ENCODE measurements at places on chromosomes 5 and 9.

DNA sequence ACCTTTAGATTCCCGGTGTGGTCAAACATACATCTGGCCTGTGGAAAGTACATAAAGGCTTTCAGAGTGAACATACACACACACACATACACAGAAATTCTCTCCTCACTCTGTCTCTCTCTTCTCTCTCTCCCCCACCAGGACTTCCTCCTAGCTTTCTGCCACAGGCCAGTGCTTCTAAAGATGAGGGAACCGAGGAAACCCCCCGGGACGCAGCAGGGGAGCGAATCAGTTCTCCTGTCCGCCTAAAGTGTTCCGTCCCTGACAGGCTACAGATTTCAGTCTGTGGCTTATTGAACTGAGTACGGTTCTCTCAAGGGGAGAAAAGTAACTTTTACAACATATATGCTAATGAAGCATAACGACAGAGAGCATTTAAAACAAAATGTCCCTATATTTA is 75.8 kb downstream of the MED27 start:
- no peak for DNase-seq

GRCh38 chr9:10260501-10260900 is 352.3 kb downstream of the PTPRD start:
- no peak for DNase-seq

DNA sequence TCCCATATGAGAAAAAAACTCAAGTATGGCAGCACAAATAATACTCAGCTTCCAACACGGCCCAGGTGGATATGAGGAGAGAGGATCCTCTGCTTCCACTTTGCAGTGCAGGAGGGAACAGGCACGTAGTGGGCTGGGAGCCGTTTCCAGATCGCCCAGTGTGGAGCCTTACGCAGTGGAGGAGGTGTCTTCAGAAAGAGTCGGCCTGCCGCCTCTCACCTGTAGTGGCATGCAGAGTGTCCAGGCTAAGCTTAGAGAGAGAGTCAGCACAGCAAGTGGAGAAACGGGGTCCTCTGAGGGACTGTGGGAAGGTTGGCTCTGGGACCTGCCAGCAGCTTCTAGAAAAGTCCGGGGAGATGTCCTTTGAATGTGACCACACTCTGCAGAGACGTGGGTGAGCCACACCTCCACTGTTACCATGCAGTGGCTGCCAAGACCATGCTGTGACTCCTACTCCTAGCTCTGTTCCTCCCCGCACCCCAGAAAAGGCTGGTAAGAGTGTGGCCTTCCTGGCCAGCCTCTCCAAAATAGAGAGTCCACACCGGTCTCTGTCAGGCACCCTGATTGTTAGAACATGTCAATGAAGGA is 3.5 kb upstream of the SEMA4D start:
- DNase-seq: peak; percentile 43

GRCh38 chr5:69516769-69517168 is 24.2 kb downstream of the OCLN start:
- DNase-seq: no peak

DNA sequence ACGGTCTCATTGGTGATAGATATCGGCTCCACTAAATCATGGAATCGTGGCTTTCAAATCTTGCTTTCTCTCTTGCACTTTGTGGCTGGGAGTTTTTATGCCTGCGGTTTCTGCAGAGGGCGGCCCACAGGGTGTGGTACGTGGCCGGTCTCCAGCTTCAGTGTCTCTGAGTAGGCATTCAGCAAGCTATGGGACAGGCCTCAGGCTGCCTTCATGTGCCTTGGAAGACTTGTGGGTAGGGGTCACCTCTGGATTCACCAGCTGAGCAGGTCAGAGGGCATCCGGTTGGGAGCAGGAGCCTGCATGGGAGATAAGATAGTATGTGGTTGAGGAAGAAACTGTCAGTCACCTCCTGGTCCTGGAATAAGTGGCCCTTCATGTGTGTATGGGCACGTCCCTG is 47.7 kb downstream of the AMBP start:
- DNase-seq: no peak

DNA sequence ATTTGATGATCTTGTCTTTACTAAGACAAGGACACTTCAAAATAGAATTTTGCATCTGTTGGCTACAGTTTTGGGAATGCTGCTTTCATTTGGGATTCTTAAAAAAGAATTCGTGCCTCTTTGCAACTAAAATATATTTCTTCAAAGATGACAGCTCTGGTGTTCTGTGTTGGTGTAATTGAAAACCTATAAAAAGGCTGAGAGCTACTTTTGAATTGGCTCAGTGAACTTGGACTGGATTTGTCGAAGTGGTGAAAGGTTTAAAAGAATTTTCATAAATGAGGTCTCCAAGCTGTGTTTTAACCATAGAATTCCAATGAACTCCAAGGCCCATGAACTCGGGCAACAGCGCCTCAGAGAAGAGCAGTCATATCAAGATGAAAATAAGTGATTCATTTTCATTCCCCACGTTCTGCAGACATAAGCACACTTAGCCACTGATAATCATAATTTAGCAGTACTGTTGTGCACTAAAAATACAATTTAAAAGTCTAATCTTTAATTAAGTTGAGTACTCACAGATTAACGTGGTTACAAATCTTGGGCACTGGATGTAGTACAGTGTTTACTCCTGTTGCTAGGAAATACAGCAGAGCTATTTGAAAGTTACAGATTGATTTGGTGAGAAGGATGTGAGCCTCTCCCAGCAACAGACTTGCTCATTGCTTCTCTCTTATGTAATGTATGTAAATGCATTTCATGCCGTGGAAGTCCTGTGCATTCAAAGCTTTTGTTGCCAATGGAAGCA is 10.9 kb downstream of the SNCAIP start:
- DNase-seq: no peak

- DNase-seq: no peak
Measured at GRCh38 chr5:85651731-85652130, 966.0 kb upstream of the COX7C start.

- DNase-seq: no peak
Measured at GRCh38 chr9:117722108-117722761, 18.0 kb downstream of the TLR4 start.

DNA sequence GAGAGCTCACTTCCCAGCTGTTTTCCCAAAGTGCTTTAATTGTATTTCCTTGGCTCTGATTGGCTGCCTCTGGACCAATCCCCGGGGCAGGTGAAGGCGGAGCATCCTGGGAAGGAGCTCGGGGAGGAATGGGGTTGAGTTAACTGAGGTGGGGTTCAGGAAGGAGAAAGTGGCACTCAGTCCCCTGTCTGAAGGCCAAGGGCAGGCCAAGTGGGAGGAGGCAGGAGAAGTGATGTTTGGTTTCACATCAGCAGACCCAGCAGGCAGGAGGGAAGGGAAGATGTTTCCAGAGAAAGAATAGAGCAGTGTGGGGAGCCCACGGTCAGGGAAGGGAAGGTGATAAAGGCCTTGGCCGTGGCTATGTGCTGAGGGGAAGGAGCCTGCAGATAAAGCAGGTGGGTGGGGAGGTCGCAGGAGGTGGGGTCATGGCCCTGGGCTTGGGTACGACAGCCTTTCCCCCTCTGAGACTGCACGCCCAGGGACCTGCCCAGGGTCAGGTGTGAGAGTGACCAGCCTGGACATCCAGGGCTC is 3.1 kb downstream of the TSPAN17 start:
- DNase-seq: no peak

GRCh38 chr5:35302544-35302943 is 72.3 kb upstream of the PRLR start:
- no peak for DNase-seq

DNA sequence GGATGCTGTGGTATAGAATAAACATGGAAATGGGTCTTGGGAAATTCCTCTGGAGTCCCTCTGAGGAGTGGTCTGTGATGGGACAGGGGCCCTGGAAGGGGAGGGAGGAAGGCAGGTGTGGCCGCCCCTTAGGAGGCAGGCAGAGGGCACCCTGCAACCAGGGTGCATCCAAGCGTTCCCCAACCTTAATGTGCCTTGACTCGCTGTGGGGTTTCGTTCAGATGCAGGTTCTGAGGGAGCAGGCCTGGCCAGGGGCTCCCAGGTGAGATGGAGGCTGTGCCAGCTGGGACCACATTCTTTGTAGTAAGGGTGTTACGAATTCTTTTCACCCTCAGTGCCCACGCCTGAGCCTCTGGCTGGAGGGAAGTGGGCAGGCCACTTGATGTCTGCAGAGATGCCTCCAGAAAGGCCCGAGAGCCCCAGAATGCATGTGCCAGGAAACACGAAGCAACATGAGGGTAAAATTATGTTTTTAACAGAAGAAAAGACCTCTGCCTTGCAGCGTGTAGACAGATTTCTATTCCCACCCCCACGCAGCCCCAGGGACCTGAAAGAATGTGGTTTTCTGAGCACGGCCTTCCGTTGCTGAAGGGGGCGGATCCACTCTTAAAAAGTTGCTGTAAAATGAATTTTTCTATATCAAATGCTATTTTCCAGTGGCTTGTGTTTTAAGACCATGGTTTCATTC is 150.4 kb upstream of the IER5L start:
- peak; percentile 39 for DNase-seq

DNA sequence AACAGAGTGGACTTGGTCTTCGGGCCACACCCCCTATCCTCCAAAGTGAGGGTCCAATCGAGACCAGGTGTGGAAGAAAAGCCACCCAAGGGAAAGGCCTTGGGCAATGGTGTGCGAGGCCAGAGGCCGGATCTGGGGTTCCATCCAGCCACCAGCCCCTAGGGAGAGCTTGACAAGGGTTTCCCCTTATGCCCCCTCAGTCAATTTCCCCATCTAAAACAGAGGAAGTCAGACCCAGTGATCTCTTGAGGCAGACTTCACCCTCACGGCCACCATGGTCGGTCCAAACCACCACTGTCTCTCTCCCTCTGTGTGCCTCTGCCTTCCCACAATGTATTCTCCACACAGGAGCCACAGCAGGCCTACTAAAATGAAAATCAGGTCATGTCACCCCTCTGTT is 82.9 kb downstream of the C5orf15 start:
- DNase-seq: no peak

DNA sequence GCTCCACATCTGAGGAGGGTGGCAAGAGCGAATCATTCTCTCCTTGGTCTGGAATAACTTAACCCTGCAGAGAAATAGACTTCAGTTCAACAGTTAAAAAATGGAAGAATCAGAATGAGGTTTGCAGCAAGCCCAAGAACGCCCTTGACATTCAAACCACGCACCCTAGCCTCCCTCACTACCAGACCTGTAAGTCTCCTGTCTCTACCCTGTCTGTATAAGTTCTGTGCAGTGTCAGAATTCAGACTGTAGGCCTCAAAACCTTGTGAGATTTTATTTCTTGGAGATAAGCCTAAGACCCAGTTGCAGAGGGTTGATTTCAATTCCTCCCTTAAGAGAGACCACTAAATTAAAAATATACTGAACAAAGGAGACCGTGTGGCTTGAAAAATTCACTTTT is 35.8 kb upstream of the PLPP1 start:
- no peak for DNase-seq

GRCh38 chr5:142222225-142222865 is 102.5 kb downstream of the SPRY4 start:
- DNase-seq: peak; percentile 14

DNA sequence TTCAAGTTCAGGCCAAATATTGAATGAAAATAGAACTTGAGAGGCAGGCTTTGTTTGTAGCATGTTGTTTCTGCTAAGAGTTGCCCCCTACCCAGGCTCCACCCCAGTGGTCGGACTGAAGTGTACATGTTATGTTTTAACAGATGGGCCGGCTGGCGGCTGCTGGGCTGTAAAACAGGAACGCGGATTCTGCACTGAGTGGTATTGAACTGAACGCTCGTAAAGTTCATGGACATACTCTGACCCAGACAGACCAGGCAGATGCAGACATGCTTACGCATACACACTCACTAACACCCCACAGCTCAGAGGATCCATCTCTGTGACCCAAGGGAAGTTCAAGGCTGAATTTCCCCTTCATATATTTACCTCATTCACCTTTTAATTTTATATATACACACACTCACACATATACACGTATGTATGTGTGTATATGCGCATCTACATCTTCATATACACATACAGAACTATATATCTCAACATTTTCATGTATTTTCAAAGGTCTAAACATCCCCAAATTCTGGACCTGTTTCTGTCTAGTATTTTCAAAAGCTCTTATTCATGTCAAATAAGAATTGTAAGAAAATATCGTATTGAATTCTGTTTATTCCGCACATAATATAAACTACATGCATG is 1.4 kb downstream of the MARCHF3 start:
- peak; percentile 21 for DNase-seq

DNA sequence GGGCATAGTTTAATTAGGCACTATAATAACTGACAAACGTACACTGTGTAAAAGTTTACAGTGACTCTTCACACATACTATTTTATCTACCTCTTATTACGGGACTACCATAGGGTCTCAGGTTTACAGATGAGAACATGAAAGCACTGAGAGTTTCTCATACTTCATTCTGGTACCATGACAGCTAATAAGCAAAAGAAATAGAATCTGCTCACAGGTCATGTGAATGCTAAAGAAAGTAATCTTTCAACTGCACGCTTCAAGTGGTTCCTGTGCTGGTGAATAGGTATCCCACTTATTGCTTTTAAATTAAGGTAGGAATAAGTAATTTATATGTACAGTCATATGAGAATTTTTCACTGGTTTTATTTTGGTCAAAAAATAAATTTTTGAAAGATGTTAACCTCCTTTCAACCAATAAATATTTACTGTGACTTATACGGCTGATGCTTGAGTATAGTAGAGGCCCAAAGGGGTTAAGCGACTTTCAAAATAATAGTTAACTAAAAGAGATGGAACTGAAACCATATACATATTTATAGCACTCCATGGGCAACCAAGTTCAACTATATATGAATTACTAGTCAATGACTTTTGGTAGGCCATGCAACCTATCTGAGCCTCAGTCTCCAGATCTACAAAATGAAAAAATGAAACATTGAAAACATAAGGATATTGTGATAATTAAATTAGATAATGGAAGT is 8.1 kb downstream of the CDKN2A start:
- DNase-seq: no peak

DNA sequence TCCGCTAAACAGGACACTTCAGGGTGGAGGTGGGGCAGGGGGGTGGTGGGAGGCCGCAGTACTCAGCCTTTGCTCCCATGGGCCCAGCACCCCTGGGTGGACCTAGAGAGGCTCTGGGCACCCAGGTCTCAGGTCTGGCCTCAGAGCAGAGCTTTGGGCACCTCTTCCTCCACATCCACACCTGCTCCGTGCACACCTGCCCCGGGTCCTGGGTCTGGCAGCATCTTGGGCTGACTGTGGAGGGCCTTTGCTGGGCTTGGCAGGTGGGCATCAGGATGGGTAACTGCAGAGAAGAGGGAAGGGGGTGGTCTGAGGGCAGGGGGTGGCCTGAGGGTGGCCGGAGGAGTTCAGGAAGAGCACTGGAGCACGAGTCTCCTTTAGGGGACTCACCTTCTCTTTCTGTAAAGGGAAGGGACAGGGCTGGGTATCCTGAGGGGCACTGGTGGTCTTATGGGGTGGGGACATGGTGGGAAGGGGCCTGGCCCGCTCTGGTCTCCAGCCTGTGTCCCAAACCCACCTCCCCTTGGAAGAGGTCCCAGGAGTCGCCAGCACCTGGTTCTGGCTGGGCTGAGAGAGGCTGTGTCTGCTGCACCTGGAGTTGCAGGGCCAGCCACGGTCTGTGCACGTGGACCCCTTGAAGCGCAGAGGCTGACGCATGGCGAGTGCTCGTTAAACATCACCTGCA is 106.7 kb upstream of the IER5L start:
- no peak for DNase-seq

- no peak for DNase-seq
Measured at GRCh38 chr9:111300140-111300735, 29.8 kb downstream of the OR2K2 start.

GRCh38 chr9:34518110-34518616 is 4.6 kb downstream of the ENHO start:
- no peak for DNase-seq

- no peak for DNase-seq
Measured at GRCh38 chr5:101720033-101720432, 576.1 kb downstream of the SLCO4C1 start.
